ENCODE measurements at places on chromosomes 11 and 22.

DNA sequence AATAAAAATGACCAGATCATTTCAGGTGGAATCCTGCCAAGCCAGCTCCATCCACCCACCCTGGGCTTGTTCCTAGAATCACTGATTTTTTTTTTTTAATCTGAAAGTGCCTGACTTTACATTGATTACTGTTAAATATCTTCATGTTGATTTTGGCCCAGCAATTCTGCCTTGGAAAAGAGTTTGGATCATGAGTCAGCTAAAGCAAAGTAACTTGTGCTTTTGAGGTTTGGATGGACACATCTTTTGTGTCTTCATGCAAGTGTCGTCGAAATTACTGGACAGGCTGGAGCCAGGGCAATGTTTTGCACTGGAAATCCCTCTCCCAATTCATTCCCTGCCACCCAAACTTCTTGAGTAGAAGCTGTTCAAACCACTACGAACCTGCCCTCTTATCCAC is 164.0 kb upstream of the SYT13 start:
- DNase-seq, result no peak

DNA sequence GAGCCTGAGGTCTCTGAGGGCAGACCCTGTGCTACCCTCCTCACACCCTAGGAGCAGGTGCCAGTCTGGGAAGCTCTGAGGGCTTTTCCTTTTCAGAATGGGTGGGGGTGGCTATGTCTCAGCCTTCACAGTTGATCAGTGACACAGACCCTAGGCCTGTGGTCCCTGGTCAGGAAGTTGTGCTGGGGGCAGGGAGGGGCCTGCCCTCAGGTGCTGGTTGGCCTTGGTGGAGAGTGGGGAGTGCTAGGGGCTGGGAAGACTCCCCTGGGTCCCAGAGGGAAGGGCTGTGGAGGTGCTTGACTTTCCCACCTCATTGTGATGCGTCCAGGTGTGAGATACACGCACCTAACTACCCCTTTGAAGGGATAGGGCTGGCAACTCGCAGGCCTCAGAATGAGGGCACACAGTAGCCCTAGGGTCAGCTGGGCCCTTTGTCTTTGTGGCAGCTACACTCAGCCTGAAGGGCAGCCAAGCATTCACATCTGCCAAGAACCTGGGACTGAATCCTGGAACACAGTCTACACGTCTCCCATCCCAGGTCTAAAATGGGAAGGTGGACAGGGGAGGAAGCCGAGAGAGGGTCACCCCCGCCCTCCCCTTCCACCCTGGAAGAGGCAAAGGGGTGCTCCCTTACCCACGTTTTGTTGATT is 31.2 kb upstream of the ATXN10 start:
- DNase-seq, result no peak

DNA sequence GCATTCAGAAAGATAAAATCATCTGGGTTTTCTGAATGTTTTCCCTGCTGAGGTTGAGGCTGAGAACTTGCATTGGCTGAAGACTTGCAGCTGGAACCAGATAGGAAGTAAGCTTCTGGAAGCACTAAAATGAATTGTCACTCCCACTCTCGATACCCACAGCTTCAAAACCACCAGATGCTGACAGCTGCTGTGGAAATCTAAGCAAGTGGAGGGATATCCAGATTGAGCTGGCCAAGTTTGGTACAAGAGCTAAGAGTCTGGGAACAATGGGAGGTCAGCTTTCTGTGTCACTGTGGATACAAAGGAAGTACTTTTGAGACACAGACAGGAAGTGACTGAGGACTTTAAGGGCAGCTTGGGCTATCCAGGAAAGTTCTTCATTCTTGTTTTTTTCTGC is 51.3 kb upstream of the CD44 start:
- no peak for DNase-seq

DNA sequence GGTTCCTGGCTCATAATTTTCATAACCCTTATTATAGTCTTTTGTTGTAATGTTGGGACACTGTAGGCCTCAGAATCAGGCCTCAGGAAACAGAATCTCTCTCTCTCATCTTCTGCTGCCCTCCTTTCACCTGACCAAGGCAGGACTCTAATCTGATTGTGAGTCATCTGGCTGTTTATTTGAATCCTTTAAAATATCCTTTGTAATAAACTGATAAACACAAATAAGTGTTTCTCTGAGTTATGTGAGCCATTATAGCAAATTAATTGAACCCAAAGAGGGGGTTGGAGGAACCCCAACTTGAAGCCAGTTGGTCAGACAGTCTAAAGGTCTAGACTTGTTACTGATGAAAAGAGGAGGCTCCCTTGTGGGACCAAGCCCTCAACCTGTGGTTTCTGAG is 30.6 kb downstream of the ACER3 start:
- DNase-seq, result no peak

GRCh38 chr11:42175203-42175602 is 715.8 kb upstream of the LRRC4C start:
- no peak for DNase-seq

DNA sequence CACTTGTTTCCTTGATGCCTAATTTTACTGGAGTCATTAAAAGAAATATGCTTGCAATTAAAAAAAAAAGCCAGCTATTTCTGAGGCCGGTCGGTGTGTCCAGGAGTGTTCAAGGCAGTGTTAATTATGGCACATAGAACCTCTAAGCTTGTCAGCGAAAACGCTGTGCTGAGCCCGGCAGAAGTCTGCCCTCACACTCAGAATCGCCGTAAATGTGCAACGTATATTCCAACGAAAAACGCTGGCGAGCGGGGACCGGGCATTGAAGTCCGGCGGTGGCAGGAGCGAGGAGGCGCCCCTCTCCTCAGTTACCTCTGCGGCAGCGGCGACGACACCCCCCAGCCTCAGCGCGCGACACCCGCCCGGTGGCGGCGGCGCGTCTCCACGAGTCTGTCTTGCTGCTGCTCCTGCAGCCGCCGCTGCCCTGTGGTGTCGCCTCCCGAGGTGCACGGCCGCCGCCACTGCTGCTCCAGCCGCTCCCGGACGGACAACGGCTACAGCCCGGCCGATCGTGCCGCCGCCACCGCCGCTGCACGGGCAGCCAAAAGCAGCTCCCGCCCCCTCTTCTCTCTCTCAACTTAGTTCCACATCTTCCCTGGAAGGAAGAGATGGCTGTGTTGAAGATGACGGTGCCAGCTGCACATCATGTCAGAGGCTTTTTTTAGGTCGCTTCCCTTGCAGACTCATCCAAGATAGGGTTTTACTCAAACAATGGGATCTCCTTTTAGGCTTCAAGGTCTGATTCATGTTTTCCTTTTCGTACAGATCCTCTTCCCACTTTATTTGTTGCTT is 56.0 kb downstream of the JAM3 start:
- no peak for DNase-seq

Measured in cerebellar cortex (tissue), 1 donor.